Stimulated activated CD4-positive, alpha-beta T cell treated with anti-CD3 and anti-CD28 coated beads, Interleukin-1b, Interleukin-23, amount 100 ng/mL, for 1 hour (primary cell): ENCODE measurements at places on chromosomes 13 and 19.

- no peak for DNase-seq
These were observed 50.4 kb downstream of the ATP8A2 start for GRCh38 chr13:25422153-25422552.

- no peak for DNase-seq
These were observed 79.5 kb upstream of the KL start for GRCh38 chr13:32936716-32937115.

DNA sequence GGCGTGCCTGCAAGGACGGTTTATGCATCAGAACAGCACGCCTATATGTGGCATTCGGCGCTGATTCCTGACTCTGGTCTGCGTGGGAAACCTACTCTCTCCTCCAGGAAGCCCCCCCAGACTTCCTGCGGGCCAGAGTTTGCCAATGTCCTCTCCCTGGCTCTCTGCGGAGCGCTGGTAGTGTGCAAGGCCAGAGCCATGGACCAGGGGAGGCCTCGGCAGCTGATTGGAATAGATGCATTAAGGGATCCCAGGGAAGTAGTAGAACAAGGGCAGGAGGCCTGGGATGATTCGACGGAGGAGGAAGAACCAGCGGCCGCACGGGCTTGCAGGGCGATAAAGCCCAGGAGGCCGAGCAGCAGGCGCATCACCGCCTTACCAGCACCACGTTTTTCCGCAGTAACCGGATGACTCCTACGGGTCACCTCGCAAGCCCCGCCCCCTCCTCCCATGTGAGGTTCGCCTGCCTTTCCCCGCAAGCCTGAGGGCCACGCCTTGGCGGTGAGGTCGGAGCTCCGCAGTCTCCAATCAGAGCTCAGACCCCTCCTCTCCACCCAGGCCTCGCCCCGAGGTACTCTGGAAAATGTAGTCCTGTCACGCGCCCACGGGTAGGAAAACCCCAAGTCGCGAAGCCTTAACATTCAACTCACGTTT is 5.0 kb downstream of the CLEC11A start:
- peak; percentile 51 for DNase-seq

DNA sequence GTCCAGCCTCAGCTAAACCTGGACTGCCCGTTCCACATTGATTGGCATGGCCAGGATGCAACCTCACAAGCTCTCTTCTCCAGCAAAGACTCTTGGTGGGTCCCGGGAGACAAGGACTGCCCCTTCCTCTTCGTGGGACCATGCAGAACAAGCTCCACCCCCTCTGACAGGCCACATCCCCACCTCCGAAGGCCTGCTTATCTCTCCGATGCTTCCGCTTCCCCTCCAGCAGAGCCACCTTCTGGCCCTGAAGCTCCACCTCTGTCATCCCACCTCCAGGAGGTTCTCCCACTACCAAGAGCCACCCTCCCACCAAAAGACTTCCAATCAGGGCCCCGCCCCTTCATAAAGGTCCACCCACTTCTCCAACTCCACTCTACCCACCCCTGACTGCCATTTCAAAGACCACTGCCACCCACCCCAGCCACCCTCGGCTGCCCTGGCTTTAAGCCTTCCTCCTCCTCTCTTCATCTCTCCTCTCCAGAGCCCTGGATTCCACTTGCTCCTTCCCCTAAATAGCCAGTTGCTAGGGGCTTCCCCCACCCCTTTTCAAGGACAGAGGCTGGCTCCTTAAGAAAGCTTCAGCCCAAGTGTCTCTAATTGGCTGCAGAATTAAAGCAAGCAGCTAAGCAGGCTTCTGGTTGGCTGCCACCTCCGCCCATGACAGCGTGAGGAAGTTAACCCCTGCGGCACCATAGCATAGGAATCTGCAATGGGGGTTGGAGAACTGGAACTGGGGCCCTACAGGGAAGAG is 9.9 kb downstream of the LRFN1 start:
- DNase-seq = no peak

GRCh38 chr13:25584087-25584486 is 212.3 kb downstream of the ATP8A2 start:
- DNase-seq = no peak

DNA sequence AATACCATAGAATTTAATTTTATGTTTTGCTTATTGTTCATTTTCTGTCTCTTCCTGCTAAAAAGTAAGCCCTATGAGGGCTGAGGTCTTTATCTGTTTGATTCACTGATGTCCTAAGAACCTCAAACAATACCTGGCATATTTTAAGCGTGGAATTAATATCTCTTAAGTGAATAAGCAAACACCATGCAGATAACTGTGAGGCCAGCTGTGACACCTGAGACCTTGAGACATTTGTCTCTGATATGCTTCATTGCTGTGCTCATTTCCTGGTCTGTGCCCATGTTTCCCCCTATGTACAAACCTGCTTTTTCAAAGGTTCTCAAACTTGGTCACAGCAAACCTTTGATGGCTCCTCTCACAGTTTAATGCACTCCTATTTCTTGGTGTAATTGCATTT is 254.6 kb downstream of the COG6 start:
- no peak for DNase-seq

GRCh38 chr13:41471785-41472184 is 14.4 kb downstream of the RGCC start:
- no peak for DNase-seq

- no peak for DNase-seq
These were observed 1.1 kb downstream of the ZBTB45 start for GRCh38 chr19:58518256-58519086.

DNA sequence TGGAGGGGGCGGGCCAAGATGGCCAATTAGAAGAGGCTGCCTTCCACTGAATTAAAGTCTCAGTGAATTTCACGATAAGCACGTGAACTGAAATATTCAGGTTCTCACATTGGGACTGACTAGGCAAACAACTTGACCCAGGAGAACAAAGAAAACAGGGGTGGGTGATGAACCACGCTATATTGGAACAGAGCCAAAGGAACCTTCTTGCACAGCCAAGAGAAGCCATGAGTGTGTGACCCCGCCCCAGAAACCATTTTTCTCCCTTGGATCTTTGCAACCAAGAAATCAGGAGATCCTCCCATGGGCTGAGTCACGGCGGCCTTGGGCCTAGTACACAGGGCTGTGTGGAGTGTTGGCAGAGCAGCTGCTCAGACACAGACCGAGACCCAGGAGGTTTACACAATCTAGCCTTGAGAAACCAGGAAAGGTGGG is 36.8 kb downstream of the ERICH4 start:
- no peak for DNase-seq

DNA sequence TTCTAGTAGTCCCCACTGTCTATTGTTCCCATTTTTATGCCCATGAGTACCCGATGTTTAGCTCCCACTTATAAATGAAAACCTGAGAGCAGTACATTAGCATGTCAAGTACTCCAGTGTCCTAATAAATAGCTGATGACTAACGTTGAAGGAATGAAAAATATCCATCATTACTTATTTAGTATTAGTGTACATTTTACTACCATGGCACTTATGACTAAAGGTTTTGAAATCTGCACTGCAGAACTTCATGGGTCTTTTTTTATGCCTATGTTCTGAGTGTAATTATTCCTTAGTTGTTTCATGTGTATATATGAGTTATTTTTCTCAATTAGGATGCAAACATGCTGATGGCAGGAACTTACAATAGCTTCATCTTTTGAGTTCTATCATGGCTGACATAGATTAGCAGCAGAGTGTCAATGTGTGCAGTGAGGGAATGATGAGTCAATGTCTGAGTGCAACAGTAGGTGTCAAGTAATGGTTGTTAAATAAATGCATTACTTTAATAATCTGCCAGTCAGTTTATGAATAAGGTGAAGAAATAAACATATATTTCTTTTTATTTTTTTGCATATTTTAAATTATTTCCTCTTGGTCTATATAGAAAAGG is 188.4 kb downstream of the ITGBL1 start:
- no peak for DNase-seq
